Hematopoietic multipotent progenitor cell (in vitro differentiated cells): ENCODE measurements at places on chromosomes 12 and 14.

- no peak for DNase-seq
Measured at GRCh38 chr14:22118899-22119477, 445.4 kb upstream of the OR4E1 start.

DNA sequence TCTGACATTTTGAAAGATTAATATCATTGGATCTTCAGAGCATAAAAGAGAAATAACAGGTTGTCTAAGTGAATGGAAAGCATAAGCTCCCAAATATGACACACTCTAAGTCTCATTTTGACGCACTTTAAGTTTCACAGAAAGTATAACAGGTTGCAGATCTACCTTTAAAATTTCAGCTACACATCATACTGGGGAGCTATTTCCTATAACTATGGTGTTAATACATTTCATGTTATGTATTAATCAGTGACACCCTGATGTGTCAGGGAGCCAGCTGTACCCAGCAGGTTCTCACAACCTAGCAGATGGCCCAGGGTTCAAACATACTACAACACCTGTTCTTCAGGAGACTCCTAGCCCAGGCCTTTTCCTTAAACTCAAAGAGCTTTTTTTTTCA lies 31.1 kb upstream of the TMX1 start:
- DNase-seq, result no peak

DNA sequence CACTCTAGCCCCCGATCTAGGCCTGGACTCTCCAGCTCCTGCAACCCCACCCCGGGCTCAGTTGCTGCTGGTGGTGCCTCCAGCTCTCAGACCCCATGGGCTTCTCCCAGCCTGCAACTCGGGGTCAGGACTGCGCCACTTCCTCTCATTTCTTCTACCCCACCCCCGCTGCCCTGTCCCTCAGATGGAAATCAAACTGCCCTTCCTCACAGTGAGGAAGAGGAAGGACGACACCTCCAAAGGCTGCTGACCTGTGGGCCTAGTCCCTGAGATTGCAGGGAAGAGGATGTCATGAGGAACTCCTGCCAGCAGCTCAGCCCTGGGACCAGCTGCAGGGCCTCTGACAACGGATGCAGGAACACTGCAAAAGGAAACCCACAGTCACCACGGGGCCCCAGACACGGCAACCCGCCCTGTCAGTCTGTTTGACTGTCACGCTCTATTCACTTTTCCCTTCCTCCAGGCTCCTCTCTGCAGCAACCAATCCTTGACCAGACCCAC lies 29.3 kb upstream of the PNMA1 start:
- peak; percentile 82 for DNase-seq

- no peak for DNase-seq
Measured at GRCh38 chr14:74959596-74960180, 4.3 kb upstream of the PGF start.

- no peak for DNase-seq
Measured at GRCh38 chr12:2759733-2760132, 35.0 kb upstream of the FKBP4 start.

- DNase-seq, result no peak
Measured at GRCh38 chr12:64064706-64065105, 157.4 kb downstream of the KICS2 start.

- no peak for DNase-seq
Measured at GRCh38 chr14:64696355-64696857, 7.8 kb upstream of the PLEKHG3 start.

- DNase-seq, result no peak
Measured at GRCh38 chr14:55398679-55399078, 13.0 kb downstream of the ATG14 start.

DNA sequence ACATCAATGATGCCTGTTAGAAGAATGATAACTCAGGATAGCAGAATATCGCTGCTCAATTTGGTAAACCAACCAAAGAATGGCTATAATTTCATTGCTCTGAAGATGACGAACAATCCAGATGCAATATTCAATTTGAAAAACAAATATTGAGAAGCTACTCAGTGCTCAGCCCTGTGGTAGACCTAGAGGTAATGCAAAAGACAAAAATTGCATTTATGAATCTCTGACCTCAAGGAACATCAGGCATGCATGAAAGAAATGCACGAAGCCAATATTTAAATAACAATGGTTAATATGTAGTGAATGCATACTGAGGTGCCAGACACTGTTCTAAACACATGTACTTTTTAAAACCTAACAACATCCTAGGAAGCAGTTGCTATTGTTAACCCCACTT lies 298.6 kb upstream of the TMTC1 start:
- no peak for DNase-seq

- DNase-seq, result no peak
Measured at GRCh38 chr14:27061299-27061698, 463.5 kb upstream of the NOVA1 start.

GRCh38 chr12:94266796-94267536 lies 118.6 kb downstream of the PLXNC1 start:
- no peak for DNase-seq

DNA sequence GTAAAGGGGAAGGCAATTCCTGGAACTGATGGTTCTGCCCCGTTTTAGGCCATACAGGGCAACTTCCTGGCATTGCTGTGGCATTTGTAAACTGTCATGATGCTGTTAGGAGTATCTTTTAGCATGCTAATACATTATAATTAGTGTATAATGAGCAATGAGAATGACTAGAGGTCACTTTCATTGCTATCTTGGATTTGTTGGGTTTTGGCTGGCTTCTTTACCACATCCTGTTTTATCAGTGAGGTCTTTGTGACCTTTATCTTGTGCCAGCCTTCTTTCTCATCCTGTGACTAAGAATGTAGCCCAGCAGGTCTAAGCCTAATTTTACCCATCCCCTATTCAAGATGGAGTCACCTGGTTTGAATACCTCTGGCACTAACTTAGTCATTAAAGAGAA lies 51.2 kb downstream of the TESPA1 start:
- no peak for DNase-seq

DNA sequence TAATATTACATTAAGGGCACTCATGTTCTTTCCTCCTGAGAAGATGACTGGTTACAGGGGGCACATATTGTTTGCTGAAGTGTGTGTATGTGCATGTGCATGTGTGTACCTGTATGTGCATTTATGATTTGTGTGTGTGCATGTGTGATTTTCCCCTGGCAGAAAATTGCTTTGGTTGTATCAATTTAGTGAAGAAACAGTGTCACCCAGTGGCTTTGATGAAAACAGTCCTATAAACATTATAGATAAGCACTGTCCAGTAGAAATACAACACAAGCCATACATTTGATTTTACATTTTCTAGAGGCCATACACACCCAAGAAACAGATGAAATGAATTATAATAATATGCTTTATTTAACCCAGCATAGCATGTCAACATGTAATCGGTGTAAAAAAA lies 8.6 kb downstream of the PDE3A start:
- no peak for DNase-seq
